Activated CD4-positive, alpha-beta T cell treated with anti-CD3 and anti-CD28 coated beads for 36 hours (primary cell): ENCODE measurements at places on chromosomes 4 and X.

DNA sequence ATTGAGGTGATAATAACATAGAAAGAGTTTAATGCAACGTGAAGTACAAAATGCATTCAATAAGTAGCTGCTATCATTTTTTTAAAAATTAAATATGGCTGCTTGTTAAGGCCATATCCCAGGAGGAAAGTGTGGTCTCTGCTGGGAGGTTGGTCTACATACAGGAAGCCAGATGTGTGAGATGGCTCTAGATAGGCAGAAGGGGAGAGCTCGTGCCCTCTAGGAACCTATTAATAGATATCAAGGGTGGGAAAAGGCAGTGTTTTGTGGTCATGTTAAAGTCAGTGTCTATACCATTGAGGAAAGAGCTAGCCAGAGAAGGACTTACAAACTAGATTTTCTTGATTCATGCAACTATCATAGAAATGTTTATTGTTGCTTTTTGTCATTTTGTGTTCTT is 140.5 kb downstream of the KLHL8 start:
- DNase-seq, result no peak

DNA sequence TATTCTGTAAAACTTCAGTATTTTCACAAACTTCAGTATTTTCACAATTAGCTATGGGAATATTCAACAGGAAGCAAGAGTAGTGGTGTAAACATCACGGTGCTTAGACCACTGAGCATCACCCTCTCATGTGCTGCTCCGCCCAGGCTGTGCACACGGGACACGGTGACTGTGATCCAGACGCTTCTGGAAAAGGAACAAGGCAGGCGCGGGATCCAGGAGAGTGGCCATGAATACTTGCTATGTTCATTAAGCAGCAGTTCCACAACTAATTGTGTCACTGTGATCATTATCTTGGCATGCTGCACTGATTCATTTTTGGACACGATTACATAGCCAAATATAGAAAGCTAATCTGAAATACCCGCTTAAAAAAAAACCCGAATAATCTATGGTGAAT is 19.6 kb upstream of the FAT1 start:
- no peak for DNase-seq

GRCh38 chrX:125769628-125770027 is 396.5 kb downstream of the DCAF12L2 start:
- no peak for DNase-seq

- no peak for DNase-seq
Observed at GRCh38 chrX:150543230-150544155, 24.9 kb upstream of the MTM1 start.

- DNase-seq, result no peak
Observed at GRCh38 chr4:39166669-39167068, 15.7 kb upstream of the WDR19 start.

- no peak for DNase-seq
Observed at GRCh38 chr4:149553959-149554520, 261.6 kb downstream of the IQCM start.

DNA sequence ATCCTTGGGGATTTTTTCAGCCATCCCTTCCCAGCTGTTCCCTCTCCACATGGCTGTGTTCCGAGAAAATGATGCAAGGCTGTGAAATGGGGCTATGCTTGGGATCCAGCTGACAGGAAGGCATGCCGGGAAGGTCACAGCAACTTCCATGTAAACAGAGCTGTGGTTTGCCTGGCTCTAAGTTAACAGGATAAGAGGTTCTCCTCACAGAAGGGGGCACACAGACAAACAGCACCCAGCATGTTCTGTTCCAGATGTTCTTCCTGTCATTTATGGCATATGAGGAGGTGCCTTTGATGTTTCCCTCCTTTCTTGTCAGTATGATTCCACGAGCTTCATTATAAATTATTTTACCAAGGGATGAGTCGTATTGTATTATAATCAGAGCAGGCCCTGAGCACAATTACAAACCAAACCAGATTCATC is 220.7 kb downstream of the ANTXR2 start:
- no peak for DNase-seq

DNA sequence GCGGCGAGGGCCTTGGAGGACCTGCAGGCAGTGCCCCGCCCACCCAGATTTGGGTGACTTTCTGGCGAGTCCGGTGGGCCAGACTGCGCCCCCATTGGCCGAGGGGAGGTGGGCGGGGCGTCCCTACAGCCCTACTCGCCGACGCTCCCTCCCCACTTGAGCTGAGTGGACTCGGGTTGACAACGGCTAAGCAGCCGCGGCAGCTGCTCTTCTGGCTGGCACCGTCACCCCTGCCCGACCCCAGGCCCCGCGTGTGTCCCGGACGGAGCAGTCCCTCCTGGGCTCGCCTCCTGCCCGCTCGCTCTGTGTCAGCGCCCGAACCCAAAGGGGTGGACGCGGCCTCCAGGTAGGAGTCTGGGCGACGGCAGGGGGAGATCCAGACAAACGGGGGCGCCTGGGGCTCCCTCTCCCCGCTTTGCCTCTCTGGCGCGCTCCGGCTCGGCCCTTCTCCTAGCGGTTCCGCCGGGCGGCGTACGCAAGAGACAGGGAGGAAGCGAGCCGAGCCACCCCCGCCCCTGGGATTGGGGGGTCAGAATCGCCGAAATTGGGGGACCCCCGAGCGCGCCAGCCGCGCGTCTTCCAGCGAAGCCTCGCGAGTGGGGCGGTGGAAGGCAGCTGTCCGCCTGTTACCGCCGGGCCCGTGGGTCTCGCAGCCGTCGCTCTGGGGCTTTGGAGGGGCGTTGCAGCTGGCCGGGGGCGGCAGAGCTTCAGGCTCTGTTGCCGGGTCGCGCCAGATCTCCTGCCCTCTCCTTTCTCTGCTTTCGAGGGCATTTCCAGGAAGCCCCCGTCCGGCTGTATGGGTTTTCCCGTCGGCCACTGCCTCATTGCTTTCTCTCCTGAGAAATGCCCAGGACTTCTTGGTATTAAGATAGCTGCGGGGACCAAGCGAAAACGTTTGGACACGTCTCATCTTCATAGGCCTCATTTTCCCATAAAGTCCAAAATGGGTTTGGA is 46.3 kb downstream of the STARD8 start:
- peak; percentile 16 for DNase-seq

- DNase-seq, result no peak
Observed at GRCh38 chr4:82848706-82849105, 42.2 kb downstream of the SEC31A start.

DNA sequence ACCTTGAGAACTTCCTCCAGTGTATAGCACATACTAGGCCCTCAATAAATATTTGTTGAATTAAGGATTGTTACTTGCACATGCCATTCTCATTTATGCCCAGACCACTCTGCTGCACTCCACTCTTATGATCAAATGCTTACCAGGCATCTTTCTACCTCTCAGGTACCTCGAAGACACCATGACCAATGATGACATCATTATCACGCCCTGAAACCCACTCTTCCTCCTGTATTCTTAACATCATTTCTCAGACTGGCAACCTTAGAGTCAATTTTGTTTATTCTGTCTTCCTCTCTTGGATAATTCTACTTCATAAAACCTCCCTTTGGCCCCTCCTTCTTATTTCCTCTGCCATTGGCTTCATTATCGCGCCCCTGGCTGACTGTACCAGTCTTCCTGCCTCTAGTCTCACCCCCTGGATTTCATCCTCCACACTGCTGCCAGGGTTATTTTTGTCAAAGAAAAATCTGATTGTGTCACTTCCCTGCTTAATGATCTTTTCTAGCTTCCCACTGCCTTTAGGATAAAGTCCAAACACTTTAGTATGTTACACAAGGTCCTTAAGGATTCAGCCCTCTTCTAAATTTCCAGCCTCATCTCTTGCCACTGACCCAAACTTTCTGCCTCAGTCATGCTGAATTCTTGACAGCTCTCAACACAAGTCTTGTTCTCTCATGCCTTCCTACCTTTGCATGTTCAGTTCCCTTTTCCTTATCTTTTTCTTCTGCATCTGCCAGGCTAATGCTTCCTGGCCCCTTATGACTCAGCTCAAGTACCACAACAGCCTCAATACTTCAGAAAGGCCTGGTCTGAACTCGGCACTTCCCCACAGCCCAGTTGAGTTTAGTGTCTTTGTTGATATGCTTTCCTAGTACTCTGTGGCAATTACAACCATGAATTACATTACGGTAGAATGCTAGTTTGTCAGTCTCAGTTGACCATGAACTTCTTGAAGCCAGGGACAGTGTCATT is 45.8 kb downstream of the HDAC8 start:
- no peak for DNase-seq

- no peak for DNase-seq
Observed at GRCh38 chrX:1274786-1275185, 6.2 kb downstream of the CSF2RA start.

DNA sequence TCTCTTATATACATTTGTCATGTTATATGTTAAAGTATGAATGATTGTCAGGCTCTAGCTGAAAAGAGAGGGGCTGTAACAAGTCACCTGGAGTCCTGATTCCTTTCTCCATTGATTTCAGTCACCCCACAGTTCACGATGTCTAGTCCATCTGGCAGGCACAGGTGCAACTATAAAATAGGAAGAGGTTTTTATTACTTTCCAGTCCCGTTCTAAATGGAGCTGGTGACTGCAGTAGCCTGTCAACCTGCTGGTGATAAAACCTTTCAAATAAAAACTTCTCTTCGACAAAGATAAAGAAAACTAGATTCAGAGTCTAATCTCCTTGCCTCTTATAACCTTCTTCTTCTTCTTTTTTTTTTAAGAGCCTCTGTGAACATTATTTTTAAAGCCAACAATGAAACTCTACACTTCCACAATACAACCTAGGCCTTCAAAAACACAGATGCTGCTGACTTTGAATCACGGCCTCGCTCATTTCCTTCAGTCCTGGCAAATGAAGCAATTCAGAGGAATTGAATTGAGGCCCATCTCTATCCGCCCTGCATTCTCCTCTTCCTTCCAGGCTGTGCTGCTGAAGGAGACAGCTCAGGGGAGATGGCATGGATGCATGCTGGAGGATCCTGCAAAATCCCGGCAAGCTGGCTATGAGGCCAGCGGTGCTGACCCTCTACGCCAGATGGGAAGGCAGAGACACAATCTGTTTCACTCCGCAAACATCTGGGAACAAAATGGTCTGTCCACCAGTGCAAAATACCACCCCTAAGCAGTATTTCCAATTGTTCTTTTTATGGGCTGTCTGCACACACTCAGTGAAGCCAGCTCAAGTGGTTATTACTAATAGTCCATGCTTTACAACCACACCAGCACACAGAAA is 27.3 kb upstream of the CDKN2AIP start:
- DNase-seq, result no peak

DNA sequence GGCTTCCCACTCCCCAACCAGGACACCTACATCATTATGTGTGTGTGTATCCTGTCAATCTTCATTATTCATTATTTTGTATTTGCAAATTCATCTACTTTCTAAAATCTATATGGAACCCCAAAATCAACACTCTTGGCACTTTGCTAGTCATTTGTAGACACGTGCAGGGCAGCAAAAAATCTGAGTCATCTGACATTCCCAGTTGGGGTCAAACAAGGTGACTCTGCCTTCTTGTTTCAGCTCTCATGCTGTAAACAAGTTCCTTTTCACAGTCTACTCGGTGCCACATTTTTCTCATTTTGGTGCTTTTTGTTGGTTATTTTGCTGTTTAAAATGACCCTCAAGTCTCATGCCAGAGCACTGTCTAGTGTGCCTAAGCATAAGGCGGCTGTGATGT is 5.9 kb downstream of the MRFAP1L1 start:
- DNase-seq, result peak; percentile 45
